Activated T-helper 1 cell treated with anti-CD3 and anti-CD28 coated beads, Interleukin-12 subunit alpha, Interleukin-12 subunit beta, Interleukin-2, Interleukin-4 antibody, amounts not matched to agents 30 ng/mL and 10 ng/mL and 1 ng/mL, durations not matched to agents 14 hours and 24 hours and 36 hours (primary cell): ENCODE measurements at places on chromosomes 1 and 21. TPM values are rescaled to one million over a fixed set of nuclear protein-coding genes. Genes with fewer than 3 reads are reported as not detected.

OR2T33 gene
- total RNA-seq, result not detected in 2 replicates

TAS1R2 gene
- not detected in 2 replicates for total RNA-seq

CRABP2 gene
- total RNA-seq, result 1.4 and 1.6 TPM in 2 replicates

GPR61 gene
- not detected in 2 replicates for total RNA-seq

NBPF20 gene
- total RNA-seq, result 1.2 TPM in 2 replicates

BSND gene
- total RNA-seq, result not detected in 2 replicates

GPR3 gene
- total RNA-seq, result 3.2 and 4.0 TPM in 2 replicates
